Stimulated activated naive CD8-positive, alpha-beta T cell treated with anti-CD3 and anti-CD28 coated beads, Interleukin-15, amount 100 ng/mL, for 72 hours (primary cell): ENCODE measurements at places on chromosomes 5 and 9.

GRCh38 chr9:78311886-78312524 lies 15.1 kb downstream of the PSAT1 start:
- no peak for DNase-seq

DNA sequence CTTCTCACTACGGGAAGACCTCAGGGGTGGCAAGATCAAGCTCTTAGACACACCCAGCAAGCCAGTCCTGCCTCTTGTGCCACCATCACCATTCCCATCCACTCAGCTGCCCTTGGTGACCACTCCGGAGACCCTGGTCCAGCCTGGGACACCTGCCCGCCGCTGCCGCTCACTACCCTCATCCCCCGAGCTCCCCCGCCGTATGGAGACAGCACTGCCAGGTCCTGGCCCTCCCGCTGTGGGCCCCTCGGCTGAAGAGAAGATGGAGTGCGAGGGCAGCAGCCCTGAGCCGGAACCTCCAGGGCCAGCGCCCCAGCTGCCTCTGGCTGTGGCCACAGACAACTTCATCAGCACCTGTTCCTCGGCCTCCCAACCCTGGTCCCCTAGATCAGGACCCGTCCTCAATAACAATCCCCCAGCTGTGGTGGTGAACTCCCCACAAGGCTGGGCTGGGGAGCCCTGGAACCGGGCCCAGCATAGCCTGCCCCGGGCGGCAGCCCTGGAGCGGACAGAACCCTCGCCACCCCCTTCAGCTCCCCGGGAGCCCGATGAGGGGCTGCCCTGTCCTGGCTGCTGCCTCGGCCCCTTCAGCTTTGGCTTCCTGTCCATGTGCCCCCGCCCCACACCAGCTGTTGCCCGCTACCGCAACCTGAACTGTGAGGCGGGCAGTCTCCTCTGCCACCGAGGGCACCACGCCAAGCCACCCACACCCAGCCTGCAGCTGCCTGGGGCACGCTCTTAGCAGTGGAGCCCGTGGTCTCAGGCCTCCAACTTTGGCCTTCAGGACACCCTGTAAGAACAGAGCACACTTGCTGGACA lies 4.1 kb downstream of the TESK1 start:
- DNase-seq: no peak

- no peak for DNase-seq
These were observed 51.8 kb downstream of the ELAVL2 start for GRCh38 chr9:23774266-23774665.

GRCh38 chr5:154385236-154385512 lies 60.6 kb upstream of the SAP30L start:
- DNase-seq: no peak

DNA sequence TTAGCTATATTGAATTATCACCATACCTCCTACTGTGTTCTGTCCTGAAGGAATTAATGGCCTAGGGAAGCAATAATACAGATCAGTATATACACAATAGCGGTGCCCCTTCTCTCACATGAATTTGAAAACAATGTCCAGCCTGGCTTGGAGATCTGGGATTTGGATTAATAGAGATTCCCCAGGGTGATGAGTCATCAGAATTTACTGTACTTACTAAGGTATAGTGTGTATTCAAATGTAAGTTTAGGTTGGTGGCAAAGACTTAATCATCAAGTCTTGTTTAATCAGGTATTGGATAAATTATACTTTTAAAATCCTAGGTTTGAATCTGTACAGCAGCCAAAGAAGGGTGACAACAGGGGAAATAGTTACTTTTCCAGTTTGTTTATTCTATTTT lies 121.5 kb downstream of the FEM1C start:
- DNase-seq: no peak

DNA sequence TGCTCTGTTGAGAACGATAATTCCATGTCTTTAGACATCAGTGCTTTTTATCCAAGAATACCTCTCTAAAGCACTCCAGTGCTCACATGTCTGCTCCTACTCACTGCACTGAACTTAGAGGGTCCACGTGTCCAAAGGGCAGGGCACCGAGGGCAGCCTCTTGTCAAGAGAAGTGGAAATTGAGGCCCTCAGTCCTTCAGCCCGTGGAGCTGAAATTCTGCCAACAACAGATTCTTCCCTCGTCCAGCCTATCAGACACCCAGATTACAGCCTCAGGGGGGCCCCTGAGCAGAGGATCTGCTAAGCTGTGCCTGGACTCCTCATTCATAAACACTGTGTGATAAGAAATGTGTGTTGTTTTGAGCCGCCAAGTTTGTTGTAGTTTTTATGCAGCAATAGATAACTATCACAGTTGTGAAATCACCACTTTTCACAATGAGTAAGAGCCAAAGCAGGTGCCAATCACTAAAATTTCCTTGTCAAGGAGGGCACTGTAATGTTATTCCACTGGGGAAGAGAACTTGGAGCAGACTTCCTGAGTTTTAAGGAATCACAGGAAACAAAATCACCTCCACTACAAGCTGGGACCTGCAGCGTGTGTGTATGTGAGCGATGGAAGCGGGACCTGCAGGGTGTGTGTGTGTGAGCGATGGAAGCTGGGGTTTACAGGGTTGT lies 58.8 kb upstream of the IGFBPL1 start:
- DNase-seq: no peak

- DNase-seq: no peak
These were observed 3.8 kb downstream of the LARP1 start for GRCh38 chr5:154758977-154759376.

DNA sequence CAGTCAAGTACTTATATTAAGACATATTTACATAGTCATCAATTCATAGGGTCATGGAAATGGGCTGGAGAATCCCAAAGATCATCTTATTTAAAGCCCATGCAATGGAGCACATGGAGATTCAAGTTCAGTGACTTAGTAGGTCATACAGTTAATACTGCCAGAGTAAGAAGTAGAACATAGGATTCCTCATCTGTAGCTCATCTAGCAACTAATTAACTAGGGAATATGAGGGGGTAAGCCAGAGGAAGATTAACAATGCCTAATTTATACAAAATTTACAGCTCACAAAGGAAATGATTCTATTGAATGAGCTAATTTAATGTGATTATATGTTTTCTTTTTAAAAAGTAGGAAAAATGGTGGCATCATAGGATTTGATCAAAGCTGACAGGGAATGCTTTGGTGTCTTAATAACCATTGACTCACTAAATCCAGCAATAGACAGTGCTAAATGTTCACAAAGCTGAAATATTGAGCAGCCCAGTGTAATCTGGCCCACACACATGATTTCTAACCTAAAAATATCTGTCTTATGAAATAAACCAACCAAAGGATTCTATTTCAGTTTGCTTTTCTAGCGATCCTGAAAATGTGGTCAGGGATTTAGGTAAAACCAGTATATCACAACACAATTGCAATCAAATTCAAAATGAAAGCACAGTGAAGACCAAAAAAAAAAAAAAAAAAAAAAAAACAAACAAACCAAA lies 53.3 kb downstream of the PRDM6 start:
- DNase-seq: no peak

- no peak for DNase-seq
These were observed 279.7 kb upstream of the MSX2 start for GRCh38 chr5:174444479-174445188.

GRCh38 chr9:110016340-110016739 lies 191.6 kb downstream of the C9orf152 start:
- no peak for DNase-seq

- peak; percentile 9 for DNase-seq
These were observed 107.3 kb upstream of the SPIN1 start for GRCh38 chr9:88280816-88281382.

- DNase-seq: no peak
These were observed 4.6 kb downstream of the IFNE start for GRCh38 chr9:21477466-21477865.

DNA sequence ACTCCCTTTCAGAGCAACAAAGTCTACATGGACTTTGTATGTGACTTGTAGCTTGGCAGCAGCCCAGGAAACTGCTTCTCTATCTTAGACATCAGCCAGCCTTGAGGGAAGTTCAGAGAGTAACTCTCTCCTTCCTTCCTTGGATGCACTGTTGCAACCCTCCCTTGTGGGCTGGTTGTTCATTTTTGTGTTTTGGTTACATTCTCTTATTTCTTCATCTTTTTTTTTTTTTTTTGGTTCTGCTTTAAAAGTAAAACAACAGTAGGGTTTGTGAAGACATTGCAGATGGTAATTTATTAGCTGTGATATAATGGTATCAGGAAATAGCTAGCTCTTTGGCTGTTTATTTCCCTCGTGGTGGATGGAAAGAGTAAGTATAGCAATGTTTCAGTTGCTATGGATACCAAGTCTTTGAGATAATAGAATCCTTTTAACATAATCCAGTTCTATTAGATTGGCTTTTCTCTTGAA lies 97.9 kb upstream of the MAMDC2 start:
- no peak for DNase-seq
